ENCODE measurements at places on chromosomes 16 and 17.

DNA sequence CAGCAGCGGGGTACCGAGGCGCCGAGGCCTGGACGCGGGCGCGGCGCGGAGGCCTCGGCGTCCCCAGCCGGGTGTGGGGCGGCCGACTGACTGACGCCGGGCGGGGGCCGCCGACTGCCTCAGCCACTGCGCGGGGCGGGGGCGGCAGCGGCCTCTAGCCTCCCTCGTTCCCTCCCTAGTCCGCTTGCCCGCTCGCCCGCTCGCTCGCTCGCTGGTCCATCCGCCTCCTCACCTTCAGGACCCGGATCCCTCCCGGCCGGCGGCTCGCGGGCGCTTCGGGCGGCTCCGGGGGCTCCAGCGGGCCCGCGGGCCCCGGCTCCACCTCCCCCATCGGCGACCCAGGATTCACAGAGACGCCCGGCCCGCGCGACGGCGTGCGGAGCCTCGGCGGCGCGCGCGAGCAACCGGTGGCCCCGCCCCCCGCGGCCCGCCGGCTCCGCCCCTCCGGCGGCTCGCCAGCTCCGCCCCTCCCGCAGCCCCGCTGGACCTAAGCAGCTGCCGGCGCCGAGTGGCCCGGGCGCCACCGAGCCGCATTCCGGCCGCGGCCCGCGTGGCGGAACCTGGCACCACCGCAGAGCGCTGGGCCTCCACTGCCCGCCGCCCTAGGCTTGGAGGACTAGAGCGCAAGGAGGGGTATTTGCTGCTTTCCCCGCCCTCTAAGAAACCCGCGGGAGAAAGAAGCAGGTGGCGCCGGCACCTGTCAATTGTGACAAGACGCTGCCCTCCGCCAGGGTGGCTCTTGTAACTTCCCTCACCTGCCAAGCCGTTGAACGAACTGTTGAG is 773 bp downstream of the PHLPP2 start:
- DNase-seq: peak; percentile 58

GRCh38 chr16:66391726-66392670 is 25.5 kb downstream of the CDH5 start:
- DNase-seq: no peak

GRCh38 chr17:38982858-38983746 is 15.9 kb upstream of the FBXO47 start:
- DNase-seq: peak; percentile 43

DNA sequence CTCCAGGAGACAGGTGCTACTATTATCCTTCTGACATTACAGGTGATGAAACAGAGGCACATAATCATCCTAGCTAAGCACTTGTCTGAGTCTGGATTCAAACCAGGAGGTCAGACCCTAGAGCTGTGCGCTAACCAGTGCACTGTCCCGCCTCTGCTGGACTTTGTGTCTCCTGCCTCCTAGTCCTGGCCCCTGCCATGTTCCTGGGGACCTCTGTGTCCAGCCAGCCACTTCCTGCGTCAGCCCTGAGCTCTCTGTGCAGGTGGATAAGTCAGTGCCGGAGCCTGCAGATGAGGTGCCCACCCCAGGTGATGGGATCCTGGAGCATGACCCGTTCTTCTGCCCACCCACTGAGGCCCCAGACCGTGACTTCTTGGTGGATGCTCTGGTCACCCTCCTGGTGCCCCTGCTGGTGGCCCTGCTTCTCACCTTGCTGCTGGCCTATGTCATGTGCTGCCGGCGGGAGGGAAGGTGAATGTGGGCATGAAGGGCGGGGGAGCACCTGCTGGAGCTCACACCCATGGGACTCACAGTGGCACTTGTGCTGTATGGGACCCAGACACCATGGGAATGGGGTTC is 4.2 kb downstream of the SGCA start:
- DNase-seq: no peak

GRCh38 chr17:9228408-9229159 is 207.3 kb downstream of the NTN1 start:
- DNase-seq: no peak
